HAP-1 (cell line): ENCODE measurements at places on chromosomes 12 and 14.

DNA sequence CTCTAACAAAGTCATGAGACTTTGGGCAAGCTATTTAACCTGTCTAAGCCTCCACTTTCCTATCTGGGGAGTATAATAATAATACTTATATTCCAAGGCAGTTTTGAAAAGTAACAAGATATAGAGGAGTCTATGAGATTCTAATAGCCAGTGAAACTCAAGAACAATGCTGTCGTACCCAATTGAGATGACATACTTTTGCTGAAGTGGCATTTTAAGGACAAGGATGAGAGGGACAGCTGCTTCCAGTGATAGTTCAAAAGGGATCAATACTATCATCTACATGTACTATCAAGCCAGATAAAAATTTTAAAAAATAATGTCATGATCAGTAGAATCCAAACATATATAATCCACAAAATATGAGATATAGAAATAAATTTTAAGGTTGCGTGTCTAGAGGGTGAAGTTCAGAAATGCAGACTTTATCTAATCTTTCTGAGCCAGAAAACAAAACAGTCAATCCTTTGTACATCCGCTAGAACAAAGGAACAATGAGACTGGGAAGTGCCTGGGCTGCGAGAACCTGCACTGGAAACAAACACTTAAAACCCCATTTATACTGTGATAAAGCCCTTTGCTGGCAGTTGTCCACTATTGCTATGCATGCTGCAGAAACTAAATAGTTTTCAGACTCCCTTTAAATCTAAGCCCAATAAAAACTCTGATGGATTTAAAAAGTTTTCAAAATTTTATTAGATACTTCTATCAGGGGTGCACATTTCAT, 38.6 kb downstream of the PTPRB start:
- DNase-seq: peak; percentile 57

GRCh38 chr14:102991376-102991775, 66.0 kb downstream of the CDC42BPB start:
- no peak for DNase-seq

DNA sequence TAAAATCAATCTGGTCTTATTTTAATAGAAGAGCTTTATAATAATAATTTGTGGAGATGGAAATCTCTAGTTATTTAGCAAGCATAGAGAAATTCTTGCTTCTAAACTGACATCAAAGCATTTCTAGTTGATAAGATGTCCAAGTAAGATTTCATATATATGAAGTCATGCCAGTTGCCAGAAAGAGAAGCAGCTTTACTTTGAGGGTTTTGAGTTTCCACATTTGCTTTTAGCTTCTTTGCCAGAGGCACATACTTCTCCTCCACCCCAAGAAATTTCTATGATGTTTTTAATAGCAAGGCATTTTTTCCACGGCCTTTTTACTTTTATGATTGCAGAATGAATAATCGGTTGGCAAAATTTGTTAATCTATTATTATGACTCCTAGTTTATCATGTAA, 24.2 kb upstream of the YAF2 start:
- no peak for DNase-seq

GRCh38 chr14:69154779-69155178, 1.9 kb upstream of the DCAF5 start:
- DNase-seq: no peak

- DNase-seq: no peak
These were observed 570 bp downstream of the DMAC2L start for GRCh38 chr14:50312734-50313054.

- DNase-seq: no peak
These were observed 18.0 kb upstream of the SLC38A4 start for GRCh38 chr12:46843811-46844210.
